ENCODE measurements at places on chromosomes 12 and 14. TPM values are rescaled to one million over a fixed set of nuclear protein-coding genes. Genes with fewer than 3 reads are reported as not detected.

Gene MYF6
- not detected for total RNA-seq

Gene BIN2
- 226 TPM for total RNA-seq

Gene KRT78
- not detected for total RNA-seq

DNA sequence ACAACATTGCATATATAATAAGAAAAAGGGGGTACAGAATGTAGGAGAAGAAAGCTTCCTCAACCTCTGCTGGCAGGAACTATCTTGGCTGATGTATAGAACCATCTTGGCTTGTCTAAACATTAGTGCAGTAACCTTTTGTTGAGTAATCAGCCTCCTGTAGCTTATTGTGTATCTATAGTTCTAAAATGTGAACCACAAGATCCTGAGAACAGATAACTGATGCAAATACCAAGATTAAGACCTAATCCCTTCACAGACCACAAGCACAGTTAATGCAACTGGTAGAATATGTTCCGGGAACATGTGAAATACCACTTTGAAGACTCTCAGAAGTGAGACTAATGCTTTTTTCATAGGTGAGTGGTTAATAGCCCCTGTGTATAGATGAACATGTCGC lies 50.7 kb upstream of the KCNC2 start:
- H3K4me3 ChIP-seq, result no peak overlapping the region
- no peak overlapping the region for H3K27ac ChIP-seq
- H3K36me3 ChIP-seq, result no peaks in the 10 kb centered on the region
- DNase-seq, result no peak
- peaks cover 16% of the 10 kb centered on the region for H3K4me1 ChIP-seq

GRCh38 chr14:101252443-101253214 lies 308.7 kb upstream of the DIO3 start:
- no peaks in the 10 kb centered on the region for H3K36me3 ChIP-seq
- H3K27ac ChIP-seq, result no peak overlapping the region
- H3K4me3 ChIP-seq, result no peak overlapping the region
- H3K4me1 ChIP-seq, result peaks cover 3% of the 10 kb centered on the region
- no peak for DNase-seq
